ENCODE measurements at places on chromosomes 7 and 10. TPM values are rescaled to one million over a fixed set of nuclear protein-coding genes. Genes with fewer than 3 reads are reported as not detected.

GRCh38 chr7:29033584-29033983, 75.5 kb upstream of the TRIL start:
- no peak for DNase-seq

DNA sequence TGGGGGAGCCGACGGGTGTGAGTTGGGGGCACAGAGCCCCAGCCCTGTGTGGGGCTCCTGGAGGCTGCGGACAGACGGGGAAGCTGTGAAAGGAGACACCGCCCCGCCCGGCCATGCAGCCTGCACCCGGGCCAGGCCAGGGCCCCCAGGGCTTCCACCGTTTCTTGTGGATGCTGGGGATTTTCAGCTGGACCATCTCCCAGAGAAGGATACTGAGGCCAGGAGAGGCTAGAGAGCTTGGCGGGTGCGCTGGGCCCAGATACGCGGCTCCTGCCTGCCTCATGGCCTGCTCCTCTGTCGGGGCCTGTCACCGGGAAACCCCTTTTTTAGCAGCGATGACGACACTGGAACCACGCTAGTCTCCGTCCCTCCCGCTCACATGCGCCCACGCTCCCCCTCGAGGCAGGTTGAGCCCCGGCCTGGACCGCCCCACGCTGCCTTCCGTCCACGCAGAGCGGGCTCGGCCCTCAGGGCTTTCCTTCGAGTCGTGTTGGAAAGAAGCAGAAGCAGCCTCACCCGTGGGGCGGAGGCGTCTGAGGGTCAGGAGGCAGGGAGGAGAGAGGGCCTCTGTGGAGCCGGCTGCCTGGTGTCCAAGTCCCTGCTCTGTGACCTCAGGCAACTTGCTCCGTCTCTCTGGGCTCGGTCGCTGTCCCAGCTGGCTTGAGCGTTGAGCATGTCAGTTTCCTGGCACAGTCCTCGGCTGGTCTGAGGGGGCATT, 11.7 kb downstream of the TMEM184A start:
- no peak for DNase-seq

NUTM2A gene
- polyA plus RNA-seq, result 1.9 TPM

GRCh38 chr10:113292086-113292485, 260.8 kb upstream of the HABP2 start:
- DNase-seq, result no peak

- DNase-seq, result no peak
Measured at GRCh38 chr7:96996958-96997511, 8.3 kb upstream of the DLX6 start.

GRCh38 chr10:36779238-36779846, 346.1 kb upstream of the ANKRD30A start:
- peak; percentile 43 for DNase-seq

FGL2 gene
- 106 TPM for polyA plus RNA-seq

PRKAR2B gene
- 42.8 TPM for polyA plus RNA-seq

GRCh38 chr7:30521532-30521931, 16.9 kb upstream of the GGCT start:
- no peak for DNase-seq

ZNF138 gene
- 3.2 TPM for polyA plus RNA-seq

SGPL1 gene
- polyA plus RNA-seq, result 14.6 TPM

DNA sequence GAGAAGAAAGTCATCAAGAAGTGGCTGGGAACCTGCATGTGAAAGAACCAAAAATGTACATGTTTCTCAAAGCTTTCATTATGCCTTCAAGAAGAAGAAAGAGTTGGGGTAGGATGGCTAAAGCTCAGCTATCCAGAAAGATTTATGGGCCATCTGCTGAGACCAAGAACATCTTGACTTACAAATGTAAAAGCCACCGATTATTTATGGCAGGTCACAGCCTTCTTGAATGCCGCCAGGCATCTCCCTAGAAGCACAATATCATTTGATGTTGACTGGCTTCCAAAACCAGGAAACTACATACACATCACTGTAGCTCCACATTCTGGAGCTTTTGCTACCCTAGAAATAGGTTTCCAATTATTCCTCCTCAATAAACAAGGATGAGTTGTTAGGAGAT, 254.2 kb upstream of the AOAH start:
- no peak for DNase-seq
